Activated CD4-positive, alpha-beta memory T cell treated with anti-CD3 and anti-CD28 coated beads, Interleukin-2, amount 10 ng/mL, durations not matched to agents 7 days and 5 days (primary cell): ENCODE measurements at places on chromosomes 6 and 20. TPM values are rescaled to one million over a fixed set of nuclear protein-coding genes. Genes with fewer than 3 reads are reported as not detected.

Gene HLA-DQB1
- total RNA-seq, result 74.6 TPM

Gene SLC22A3
- not detected for total RNA-seq

Gene DEF6
- 215 TPM for total RNA-seq

DNA sequence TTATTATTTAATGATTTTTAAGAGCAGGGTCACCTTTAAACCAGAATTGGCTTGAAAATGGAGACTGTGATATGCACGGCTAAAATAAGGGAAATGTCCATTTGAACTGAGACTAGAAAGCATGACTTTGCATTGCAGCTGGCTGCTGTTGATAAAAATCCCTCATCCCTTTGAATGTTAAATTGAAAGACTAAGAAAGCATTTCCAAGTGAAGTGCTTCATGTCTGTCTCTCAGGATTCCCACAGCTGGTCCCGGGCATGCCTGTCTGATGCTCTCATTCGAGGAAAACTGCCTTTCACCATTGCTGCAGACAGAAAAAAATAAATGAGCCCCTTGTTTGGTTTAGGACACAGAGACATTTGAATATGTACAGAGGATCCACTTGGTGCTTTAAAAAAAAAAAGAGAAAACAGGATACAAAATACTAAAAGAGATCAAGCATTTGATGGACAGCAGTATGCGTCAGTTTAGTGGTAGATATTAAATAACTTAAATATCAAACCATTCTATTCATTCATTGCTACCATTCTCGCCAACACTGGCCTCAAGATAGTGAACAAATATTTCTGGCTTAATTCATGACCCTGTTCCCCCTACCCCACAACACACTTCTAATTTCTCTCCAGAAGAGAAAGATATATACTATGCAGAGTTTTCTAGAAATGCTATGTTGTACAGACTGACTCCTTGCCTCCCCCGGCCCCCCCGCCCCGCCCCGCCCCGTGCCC, 55.0 kb downstream of the TBC1D7 start:
- H3K4me1 ChIP-seq, result peaks cover 22% of the 10 kb centered on the region
- peaks cover 4% of the 10 kb centered on the region for H3K36me3 ChIP-seq
- H3K27ac ChIP-seq, result no peak overlapping the region
- no peak overlapping the region for H3K4me3 ChIP-seq
- H3K27me3 ChIP-seq, result peaks cover 3% of the 10 kb centered on the region

DNA sequence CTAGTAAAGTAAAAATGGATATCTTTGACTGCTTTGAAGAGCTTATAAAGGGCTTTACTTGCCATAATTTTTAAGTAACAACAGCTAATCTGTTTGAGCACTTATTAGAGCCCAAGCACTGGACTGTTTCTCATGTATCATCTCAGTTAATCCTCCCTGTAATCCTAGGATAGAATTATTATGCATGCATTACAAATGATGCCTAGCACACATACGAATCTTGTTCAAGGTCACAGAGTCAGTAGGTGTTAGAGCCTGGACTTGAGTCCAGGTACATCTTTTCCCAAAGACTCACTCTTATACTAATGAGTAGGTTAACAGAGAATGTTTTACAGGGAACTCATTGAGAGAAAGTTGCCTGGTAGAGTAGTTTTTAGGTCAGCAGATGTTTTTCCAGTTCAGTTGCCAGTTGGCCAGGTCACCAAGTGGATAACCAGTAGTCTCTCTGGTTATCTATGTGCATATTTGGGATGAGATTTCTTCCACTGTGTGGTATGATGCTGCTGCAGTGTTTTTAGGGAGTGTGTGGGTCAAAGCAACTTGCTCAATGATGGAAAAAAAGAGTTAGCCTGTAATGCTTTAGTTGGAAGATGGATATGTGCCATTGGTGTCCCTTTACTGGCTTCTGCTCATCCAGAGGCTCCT, 32.3 kb upstream of the LAMA4 start:
- H3K4me1 ChIP-seq, result peaks cover 37% of the 10 kb centered on the region
- H3K27me3 ChIP-seq, result peaks cover 66% of the 10 kb centered on the region
- H3K36me3 ChIP-seq, result no peaks in the 10 kb centered on the region
- DNase-seq, result no peak

- peaks cover 11% of the 10 kb centered on the region for H3K4me1 ChIP-seq
- H3K27ac ChIP-seq, result no peak overlapping the region
- H3K36me3 ChIP-seq, result no peaks in the 10 kb centered on the region
- DNase-seq, result no peak
Observed at GRCh38 chr6:122323361-122323760, 76.1 kb upstream of the HSF2 start.

GRCh38 chr6:169530752-169531123, 171.1 kb downstream of the WDR27 start:
- H3K27ac ChIP-seq, result peak overlapping the region; percentile 50
- DNase-seq, result peak; percentile 25
- H3K4me1 ChIP-seq, result peaks cover 18% of the 10 kb centered on the region
- H3K36me3 ChIP-seq, result peaks cover 5% of the 10 kb centered on the region

GRCh38 chr6:4969609-4970285, 34.1 kb downstream of the RPP40 start:
- no peaks in the 10 kb centered on the region for H3K36me3 ChIP-seq
- no peak overlapping the region for H3K27ac ChIP-seq
- H3K27me3 ChIP-seq, result peaks cover 11% of the 10 kb centered on the region
- H3K4me3 ChIP-seq, result no peak overlapping the region
- H3K4me1 ChIP-seq, result no peaks in the 10 kb centered on the region

Gene CAPN11
- total RNA-seq, result 0.13 TPM

GRCh38 chr6:39387785-39388184, 65.3 kb upstream of the KCNK16 start:
- H3K4me3 ChIP-seq, result no peak overlapping the region
- H3K4me1 ChIP-seq, result no peaks in the 10 kb centered on the region
- no peak overlapping the region for H3K27ac ChIP-seq
- no peak for DNase-seq
- peaks cover 14% of the 10 kb centered on the region for H3K27me3 ChIP-seq

Gene ERVFRD-1
- total RNA-seq, result not detected

Gene PDYN
- total RNA-seq, result not detected

DNA sequence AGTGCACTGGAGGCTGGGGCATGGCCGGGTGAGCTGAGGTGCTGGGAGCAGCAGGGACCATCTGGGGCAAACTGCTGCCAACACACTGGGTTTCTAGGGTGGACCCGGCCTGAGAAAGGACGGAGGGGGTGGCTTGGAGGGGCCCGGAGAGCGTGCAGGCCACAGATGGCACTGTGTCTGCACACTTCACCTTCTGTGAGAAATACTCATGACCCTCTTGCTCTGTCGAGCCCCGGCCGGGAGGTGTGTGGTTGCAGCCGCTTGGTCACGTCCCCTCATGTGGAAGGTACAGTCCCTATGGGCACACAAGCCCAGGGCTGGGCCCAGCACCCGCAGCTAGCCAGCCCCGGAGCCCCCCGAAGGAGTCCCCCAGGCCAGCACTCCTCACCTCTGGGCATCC, 59.7 kb downstream of the RBM38 start:
- no peak for DNase-seq
- H3K27ac ChIP-seq, result no peak overlapping the region
- no peaks in the 10 kb centered on the region for H3K36me3 ChIP-seq
- peaks cover 28% of the 10 kb centered on the region for H3K4me1 ChIP-seq
- H3K27me3 ChIP-seq, result peaks cover 21% of the 10 kb centered on the region
- H3K4me3 ChIP-seq, result no peak overlapping the region

- no peaks in the 10 kb centered on the region for H3K27me3 ChIP-seq
- H3K4me1 ChIP-seq, result no peaks in the 10 kb centered on the region
- no peaks in the 10 kb centered on the region for H3K36me3 ChIP-seq
- H3K27ac ChIP-seq, result no peak overlapping the region
- DNase-seq, result no peak
Observed at GRCh38 chr20:13841206-13841605, 56.4 kb downstream of the NDUFAF5 start.

Gene GRM4
- not detected for total RNA-seq

- peaks cover 8% of the 10 kb centered on the region for H3K36me3 ChIP-seq
Observed at GRCh38 chr6:159059141-159059540, 14.3 kb upstream of the TAGAP start.

Gene HLA-DOA
- 3.4 TPM for total RNA-seq
